CD4-positive, alpha-beta T cell treated with Interleukin-2 at 100 ng/mL for 4 hours (primary cell): ENCODE measurements at places on chromosomes 4 and X.

- DNase-seq, result no peak
Measured at GRCh38 chr4:158816955-158817354, 48.1 kb downstream of the FNIP2 start.

- no peak for DNase-seq
Measured at GRCh38 chr4:165217325-165217724, 10.0 kb downstream of the KLHL2 start.

GRCh38 chr4:17490575-17491059 is 21.3 kb downstream of the QDPR start:
- DNase-seq, result no peak

DNA sequence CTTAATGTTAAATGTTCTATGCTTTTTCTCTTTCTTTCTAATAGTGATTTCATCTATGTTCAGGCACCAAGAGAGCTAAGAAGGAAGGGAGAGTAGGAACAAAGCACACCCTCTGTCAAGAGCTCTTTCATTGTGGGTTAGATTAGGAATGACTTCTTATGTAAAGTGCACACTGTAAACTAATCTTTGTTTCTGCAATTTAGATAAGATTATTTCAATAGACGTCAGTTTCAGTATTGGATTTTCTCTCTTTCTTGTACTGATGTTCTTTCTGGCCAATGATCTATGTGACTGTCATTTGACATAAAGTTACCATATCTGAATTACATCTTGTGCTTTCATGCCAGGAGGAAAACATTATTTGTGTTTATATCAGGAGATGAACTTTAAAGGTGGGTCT is 48.2 kb downstream of the ATOH1 start:
- no peak for DNase-seq

GRCh38 chrX:40004921-40005291 is 92.9 kb downstream of the BCOR start:
- no peak for DNase-seq

- no peak for DNase-seq
Measured at GRCh38 chr4:176438401-176438800, 118.6 kb downstream of the SPCS3 start.

DNA sequence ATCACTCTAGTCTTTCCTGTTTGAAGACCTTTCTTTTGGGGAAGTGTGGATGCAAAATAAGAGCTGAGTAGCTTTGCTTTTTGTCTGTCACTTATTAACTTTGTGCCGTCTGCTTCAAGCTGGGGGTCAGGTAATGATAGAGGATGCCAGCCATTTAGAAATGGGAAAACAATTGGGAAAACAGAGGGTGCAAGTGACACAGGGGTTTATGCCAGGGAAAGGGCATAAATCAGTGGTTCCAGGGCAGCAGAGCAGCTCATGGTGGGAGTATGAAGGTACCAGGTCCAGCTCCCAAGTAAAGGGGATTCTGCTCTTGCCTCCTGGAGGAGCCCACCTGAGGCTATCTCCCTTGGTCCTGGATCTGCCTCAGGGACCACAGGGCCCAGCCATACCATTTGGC is 91.9 kb upstream of the GPR50 start:
- no peak for DNase-seq

DNA sequence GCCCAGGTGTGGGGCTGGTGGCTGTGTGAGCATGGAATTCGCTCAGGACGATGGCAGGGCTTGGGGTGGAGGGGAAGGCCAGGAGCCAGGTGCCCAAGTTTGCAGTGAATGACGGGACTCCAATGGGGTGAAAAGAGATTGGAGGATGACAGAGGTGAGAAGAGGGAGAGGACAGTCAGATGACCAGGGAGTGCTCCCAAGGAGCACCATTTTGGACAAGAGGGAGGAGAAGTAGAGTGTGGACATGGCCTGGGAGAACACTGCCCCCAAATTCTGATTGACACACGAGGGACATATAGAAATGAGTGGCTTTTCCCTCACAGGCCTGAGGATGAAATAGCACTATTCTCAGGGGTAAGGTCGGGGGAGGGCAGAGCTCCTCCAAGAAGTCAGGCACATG is 6.7 kb downstream of the MRFAP1 start:
- no peak for DNase-seq

- DNase-seq, result no peak
Measured at GRCh38 chrX:12352922-12353321, 214.6 kb downstream of the FRMPD4 start.

GRCh38 chr4:15479913-15480185 is 10.2 kb downstream of the CC2D2A start:
- no peak for DNase-seq

DNA sequence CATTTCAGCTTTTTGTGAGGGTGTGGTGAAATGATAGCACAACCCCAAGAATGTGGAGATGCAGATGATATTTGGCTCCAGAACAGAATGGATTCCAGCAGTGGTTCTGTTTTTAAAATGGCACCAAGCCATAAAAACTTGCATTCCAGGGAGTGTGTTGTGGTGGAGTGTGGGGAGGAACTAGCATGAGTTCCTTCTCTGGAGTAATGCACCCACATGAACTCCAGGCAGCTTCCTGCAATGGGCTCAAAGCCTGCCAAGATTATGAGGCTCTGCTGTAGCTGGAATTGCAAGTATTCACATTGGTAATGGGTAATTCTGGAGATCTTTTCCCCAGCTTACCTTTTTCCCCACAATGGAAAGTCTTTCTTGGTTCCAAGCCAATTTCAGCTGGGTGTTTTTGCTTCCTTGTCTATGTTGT is 161.4 kb downstream of the RAB28 start:
- no peak for DNase-seq

DNA sequence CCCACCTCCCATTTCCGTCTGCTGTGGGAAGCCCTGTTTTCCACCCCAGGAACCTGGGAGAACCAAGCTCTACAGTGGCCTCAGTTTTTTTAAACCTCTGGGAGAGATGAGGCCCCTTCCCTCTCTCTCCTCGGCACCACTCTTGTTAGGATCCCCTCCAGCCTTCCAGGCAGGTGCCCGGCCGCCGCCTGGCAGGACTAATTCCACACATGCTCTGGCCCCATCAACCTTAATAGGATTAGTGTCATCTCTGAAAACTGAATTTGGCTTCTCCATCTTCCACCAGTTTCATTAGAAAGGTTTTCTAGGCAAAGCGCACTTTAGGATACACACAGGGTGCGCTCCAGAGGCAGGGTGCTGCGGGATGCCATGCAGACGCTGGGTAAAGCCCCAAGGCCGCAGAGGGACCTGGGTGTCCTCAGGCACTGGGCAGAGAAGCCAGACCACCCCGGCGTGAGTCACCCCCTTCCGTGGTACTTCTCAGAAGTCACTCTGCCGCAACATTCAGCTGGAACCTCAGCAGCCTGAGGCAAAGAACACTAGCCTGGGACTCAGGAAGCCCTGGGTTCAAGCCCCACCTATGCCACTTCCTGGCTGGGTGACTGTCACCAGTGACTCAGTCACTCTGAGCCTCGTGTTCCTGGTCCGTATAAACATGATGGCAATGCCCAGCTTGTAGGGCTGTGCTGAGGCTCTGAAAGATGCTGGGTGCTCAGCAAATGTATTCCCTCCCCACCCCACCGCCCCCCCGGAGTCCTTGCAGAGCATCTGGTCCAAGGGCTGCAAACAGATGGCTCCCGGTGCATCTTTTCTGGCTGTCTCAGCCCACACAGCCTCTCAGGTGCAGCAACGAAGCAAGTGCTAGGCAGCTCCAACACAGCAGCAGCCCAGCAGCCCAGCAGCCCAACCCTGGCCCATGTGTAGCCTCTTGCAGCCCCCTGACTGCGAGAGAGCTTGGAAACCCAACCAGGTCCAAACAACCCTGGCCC is 29.1 kb downstream of the PPP2R2C start:
- peak; percentile 33 for DNase-seq

- no peak for DNase-seq
Measured at GRCh38 chrX:11100281-11101035, 10.7 kb upstream of the HCCS start.

- no peak for DNase-seq
Measured at GRCh38 chr4:126268106-126268505, 953.4 kb downstream of the FAT4 start.

DNA sequence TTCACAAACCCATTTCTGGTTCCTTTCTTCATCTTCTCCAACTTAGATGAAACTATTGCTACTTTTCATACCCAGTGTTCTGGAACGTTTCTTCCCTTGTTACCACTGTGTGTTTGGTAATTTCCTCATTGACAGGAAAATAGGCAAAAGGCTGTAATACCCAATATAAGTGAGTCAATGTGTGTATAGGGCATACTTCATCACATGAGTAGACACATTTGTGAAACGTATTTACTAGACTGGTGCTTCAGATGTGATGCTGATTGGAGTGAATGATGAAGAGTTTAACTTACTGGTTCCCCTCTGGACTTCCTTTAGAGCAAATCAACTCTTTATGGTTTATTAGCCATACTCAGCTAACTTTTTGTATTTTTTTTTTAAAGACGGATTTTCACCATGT is 195.1 kb upstream of the ATP6AP2 start:
- no peak for DNase-seq

- no peak for DNase-seq
Measured at GRCh38 chr4:4627111-4627510, 85.3 kb upstream of the STX18 start.

DNA sequence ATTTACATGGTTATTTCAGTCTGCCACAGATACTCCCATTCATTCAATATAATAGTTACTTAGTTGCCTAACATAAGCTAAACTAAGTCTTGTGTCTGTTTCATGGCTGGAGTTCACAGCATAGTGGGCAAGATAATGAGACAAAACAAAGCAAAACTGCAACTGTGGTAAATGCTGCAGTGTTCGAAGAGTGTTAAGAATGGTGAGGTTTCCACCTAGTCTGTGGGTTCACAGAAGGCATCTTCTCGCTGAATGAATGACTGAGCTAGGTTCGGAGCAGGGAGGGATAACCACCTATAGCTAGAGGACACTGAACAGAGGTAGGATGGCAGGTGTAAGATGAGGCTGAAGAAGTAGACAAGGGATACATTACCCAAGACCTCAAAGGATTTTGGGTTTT is 171.0 kb downstream of the FBXW7 start:
- DNase-seq, result no peak

DNA sequence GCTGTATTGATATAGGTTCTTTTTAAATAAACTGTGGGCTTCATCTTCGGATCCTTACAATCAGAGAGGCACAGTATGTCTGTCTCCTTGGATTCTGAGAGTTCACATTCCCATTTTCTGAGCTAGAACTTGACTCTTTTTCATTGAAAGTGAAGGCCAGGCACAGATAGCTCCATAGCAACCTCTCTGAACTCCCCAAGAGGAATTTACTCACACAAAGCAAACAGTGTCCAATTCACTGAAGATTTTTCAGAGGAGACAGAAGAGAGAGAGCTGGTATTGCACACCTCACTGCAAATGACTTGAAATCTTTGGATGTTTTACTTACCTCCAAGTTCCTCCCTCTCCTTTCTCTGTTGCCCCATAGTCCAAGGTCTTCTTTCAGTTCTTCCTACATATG is 130.9 kb upstream of the CASK start:
- no peak for DNase-seq

DNA sequence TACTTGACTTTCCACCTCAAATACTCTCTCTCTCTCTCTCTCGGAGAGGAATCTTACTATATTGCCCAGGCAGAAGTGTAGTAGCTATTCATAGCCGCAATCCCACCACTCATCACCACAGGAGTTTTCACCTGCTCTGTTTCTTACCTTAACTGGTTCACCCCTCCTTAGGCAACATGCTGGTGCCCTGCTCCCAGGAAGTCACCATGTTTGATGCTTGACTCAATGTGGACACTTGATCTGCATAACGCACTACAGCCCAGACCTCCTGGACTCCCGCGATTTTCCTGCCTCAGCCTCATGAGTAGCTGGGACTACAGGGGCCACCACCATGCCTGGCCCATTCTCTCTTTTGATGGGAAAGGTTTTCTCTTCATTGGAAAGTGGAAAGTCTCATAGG is 271.8 kb downstream of the FBXW7 start:
- no peak for DNase-seq

- DNase-seq, result no peak
Measured at GRCh38 chrX:39096599-39096998, 295.3 kb downstream of the MID1IP1 start.

GRCh38 chrX:119497185-119497584 is 28.9 kb downstream of the SLC25A5 start:
- DNase-seq, result no peak

DNA sequence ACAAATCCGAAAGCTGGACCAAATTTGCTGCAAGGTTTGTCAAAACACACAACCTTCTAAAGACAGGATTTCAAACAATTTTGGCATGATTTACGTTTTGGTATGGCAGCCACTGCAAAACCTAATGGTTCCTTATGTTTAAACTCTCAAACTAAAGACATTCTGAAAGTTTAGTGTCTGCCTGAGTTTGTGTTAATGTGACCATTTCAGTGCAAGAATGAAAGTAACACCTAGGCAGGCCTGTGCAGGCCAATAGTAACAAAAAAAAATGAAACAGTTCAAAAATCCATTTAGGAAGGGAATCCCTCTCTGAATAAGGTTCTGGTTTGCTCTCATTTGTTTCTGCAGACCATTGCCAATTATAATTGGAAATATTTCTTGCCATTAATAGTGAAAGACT is 1.9 kb upstream of the LDB2 start:
- no peak for DNase-seq

- no peak for DNase-seq
Measured at GRCh38 chrX:154074199-154074598, 23.3 kb downstream of the MECP2 start.

DNA sequence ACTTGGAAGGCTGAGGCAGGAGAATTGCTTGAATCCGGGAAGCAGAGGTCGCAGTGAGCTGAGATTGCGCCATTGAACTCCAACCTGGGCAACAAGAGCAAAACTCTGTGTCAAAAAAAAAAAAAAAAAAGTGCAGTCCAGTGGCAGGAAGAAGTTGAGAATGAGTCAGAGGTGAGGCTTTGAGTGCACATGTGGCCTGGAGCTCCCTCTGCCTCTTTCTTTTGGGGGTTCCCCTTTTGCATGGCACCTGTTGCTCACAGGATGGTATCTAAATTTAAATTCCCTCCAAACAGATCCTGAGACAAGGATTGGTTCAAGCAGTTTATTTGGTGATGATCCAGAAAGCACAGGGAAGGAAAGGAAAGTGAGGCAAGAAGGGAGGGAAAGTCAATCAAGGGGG is 151.4 kb upstream of the STX18 start:
- no peak for DNase-seq

GRCh38 chr4:41819621-41820020 is 71.1 kb upstream of the PHOX2B start:
- no peak for DNase-seq

- no peak for DNase-seq
Measured at GRCh38 chr4:82394896-82395295, 21.1 kb upstream of the HNRNPD start.
